ENCODE measurements at places on chromosomes 1 and 21.
A peak's percentile ranks its signal among the peaks of the same experiment; 100 is the strongest.

- no peak for DNase-seq
Observed at GRCh38 chr1:32289256-32289655, 2.6 kb upstream of the HDAC1 start.

DNA sequence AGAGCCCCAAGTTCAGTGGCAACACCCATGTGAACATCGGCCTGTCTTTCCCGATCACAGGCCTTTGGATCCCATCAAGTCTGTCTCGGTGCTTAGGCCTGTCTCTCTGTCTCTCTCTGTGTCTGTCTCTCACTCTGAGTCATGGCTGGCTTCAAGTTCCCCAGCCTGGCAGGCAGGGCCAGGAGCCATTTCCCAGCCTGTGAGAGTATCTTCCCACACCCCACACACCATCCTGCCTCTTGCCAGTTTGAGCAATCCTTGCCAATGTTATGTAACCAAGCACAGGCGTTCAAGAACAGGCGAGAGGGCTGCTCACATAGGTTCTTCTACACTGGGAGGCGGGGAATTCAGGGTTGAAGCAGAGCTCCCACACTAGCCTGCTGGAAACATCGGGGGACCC is 70.0 kb upstream of the TMEM51 start:
- no peak for DNase-seq

- no peak for DNase-seq
Observed at GRCh38 chr1:170511038-170511437, 20.9 kb upstream of the GORAB start.

- DNase-seq: no peak
Observed at GRCh38 chr21:32521736-32522355, 63.5 kb downstream of the TCP10L start.

- no peak for DNase-seq
Observed at GRCh38 chr1:169731446-169731845, 2.4 kb downstream of the SELE start.

DNA sequence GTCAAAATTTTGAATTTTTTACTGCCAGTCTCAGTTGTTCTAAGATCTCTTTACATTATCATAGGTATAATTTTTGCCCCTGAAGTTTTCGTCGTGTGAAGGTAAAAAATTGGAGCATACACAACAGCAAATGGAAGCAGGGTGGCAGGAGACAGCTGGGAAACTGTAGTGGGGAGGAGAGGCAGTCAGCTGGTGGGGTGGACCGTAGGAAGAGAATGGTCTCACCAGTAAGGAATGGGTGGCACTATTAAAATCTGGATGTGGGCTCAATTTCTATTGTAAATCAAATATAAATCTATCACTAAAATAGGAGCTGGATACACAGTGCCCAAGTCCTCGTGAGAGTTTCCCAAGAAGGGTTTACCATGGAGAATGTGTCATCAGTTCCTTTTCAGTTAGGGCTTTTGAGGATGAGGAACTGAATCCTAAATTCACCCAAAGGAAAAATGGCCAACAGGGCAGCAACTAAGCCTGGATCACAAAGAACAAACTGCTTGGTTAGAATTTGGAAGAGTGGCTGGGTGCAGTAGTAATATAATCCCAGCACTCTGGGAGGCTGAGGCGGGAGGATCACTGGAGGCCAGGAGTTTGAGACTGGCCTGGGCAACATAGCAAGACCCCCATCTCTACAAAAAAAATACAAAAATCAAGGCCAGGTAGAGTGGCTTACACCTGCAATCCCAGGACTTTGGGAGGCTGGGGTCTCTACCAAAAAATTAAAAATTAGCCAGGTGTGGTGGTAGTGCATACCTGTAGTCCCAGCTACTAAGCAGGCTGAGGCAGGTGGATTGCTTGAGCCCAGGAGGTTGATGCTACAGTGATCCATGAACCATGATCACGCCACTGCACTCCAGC is 10.5 kb upstream of the IRF2BP2 start:
- DNase-seq: no peak

- DNase-seq: peak; percentile 43
Observed at GRCh38 chr1:232018231-232019025, 391.8 kb downstream of the DISC1 start.

GRCh38 chr1:44867801-44868200 is 24.7 kb upstream of the PTCH2 start:
- DNase-seq: no peak

DNA sequence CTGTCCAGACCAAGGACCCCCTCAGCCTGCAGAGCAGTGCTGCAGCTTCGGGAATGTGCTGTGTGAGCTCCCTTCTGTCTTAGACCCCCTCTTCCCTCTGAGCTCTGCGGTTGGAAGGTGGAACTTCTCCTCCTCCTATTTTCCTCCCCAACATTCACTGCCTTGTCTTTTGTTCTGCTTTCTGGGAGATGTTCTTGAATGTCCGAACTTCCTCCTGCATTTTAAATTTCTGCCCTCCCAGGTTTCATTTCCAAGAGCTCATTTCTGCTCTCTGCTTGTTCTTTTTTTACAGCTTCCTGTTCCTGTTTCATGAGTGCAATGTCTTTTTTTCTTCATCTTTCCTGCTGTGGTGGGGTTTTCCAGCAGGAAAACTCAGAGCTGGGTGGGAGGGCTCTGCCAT is 29.3 kb downstream of the RRP1 start:
- DNase-seq: no peak

- no peak for DNase-seq
Observed at GRCh38 chr1:228104526-228105269, 1.6 kb upstream of the C1orf35 start.

- DNase-seq: no peak
Observed at GRCh38 chr1:12095452-12096263, 32.6 kb downstream of the TNFRSF8 start.

GRCh38 chr1:232409584-232409983 is 220.3 kb downstream of the SIPA1L2 start:
- no peak for DNase-seq

DNA sequence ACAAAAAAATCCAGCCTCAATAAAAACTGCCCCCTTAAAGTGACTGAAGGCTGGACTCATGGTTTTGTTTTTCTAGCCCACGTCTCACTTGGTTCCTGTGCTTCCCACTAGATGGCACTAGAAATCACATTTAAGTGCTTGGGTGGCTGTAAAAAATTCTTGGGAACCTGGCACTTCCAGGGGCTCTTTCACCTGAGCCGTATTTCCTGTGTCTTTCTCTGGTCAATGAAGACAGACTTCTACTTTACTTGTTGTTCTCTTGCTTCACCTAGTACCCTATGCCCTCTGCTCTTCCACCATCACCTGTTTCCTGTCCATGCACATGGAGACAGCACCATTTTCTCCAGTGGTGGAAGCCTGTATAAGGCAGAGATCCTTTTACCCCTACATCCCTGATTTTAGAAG is 20.0 kb downstream of the METTL13 start:
- no peak for DNase-seq

DNA sequence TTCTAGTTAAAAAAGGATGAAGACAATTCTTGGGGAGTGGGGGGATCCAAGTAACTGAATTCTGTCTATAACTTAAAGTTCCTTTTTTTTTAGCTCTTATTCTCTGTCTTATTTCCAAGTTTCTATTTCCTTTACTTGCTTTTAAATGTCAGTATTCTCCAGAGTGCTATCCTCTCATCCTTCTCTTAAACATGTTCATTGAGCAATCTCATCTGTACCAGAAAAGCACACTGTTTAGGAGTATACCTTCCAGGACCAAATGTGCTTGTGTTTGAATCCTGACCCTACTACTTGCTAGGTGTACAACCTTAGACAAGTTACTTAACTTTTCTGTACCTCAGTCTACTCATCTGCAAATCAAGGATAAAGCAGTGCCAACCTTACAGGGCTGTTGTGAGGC is 50.1 kb downstream of the AKT3 start:
- no peak for DNase-seq

GRCh38 chr1:208219659-208220282 is 24.4 kb downstream of the PLXNA2 start:
- peak; percentile 56 for DNase-seq

GRCh38 chr21:46168659-46169386 is 13.4 kb upstream of the FTCD start:
- DNase-seq: no peak

- no peak for DNase-seq
Observed at GRCh38 chr21:34091607-34092006, 18.2 kb downstream of the MRPS6 start.

DNA sequence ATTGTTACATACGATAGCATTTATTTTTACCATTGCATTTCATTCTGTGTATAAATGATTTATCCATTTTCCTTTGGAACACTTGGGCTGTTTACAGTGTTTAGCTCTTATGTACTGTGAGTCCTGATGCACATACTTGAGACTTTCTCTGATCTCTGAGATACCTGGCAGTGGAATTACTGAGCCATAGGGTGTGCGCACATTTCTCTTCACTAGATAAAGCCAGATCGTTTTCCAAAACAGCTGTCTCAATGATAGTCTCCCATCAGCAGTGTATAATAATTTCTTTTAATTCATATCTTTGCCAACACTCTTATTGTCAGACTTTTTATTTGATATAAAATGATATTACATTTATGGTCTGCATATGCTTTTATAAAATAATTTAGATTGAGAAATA is 66.2 kb downstream of the VPS13D start:
- DNase-seq: no peak

DNA sequence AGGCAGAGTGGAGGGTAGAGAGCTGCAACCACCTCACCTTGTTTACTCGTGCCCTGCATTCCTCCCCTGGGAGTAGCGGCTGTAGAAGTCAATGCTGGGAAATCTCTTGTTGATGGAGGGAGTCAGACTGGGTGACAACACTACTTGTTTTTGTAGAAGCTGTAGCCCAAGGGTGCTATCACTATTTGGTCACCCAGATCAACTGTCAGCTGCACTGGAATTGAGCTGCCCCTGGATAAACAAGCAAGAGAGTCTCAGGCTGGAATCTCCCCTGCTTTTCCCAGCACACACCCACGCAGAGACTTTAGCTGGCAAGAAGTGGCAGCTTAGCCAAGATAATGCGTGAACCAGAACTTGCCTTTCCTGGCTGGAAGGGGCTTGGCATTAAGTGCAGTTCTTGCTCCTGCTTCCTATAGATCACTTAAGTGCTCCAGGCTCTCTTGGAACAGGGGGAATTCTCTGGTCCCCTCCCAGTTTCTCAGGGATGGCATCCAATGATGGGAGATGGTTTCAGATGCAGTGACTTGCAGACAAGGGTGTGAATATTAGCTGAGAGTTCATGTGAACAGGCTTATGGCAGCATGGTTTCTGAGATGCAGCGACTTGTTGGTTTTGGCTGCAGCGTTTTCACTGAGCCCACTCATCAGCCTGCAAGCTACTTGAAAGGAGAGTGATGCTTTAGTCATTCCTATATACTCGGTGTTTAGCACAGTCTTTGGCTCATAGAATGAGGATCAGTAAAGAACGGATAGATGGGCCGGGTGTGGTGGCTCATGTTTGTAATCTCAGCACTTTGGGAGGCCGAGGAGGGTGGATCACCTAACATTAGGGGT is 16.8 kb downstream of the ATP2B4 start:
- DNase-seq: no peak

- peak; percentile 37 for DNase-seq
Observed at GRCh38 chr1:198212675-198213074, 55.9 kb downstream of the NEK7 start.

GRCh38 chr1:1116701-1117468 is 996 bp upstream of the C1orf159 start:
- no peak for DNase-seq

DNA sequence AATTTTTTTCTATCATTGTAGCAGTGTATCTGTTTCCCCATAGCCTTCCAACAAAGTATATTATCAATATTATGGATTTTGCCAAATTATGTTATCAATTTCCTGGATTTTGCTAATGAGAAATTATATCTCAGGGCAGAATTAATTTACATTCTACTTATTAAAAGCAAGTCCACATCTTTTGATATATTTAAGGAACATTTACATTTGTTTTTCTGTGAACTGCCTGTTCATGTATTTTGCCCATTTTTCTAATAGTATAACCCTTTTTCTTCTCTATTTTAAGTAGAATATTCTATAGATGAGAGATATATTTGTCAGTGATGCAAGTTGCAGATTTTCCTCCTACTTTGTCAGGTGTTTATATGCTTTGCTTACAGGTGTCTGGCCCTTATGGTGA is 24.4 kb downstream of the C1orf87 start:
- no peak for DNase-seq

- no peak for DNase-seq
Observed at GRCh38 chr1:35835398-35835797, 27.6 kb downstream of the AGO4 start.

DNA sequence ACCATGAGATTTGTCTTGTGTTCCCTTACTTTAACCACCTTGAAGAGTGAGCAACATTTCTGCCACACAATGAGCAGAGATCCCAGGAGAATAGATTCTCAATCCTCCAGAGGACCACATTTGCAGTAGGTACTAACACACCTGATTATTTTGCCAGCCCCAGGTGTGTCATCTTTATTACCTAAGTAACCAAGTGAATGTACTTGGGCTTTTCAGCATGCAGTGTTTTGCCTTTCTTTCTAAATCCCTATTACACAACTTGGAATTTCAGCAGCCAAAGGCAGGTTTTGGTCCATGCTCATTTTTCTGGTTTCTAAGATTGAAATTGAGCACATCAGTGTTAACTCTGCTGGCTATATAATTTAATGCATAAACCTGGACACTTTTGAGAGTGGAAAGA is 43.2 kb upstream of the ST6GALNAC5 start:
- no peak for DNase-seq

GRCh38 chr1:110897681-110898080 is 24.7 kb downstream of the CD53 start:
- DNase-seq: no peak

- no peak for DNase-seq
Observed at GRCh38 chr1:202656951-202657646, 53.2 kb downstream of the SYT2 start.

GRCh38 chr1:241555526-241555925 is 23.3 kb downstream of the KMO start:
- DNase-seq: no peak

DNA sequence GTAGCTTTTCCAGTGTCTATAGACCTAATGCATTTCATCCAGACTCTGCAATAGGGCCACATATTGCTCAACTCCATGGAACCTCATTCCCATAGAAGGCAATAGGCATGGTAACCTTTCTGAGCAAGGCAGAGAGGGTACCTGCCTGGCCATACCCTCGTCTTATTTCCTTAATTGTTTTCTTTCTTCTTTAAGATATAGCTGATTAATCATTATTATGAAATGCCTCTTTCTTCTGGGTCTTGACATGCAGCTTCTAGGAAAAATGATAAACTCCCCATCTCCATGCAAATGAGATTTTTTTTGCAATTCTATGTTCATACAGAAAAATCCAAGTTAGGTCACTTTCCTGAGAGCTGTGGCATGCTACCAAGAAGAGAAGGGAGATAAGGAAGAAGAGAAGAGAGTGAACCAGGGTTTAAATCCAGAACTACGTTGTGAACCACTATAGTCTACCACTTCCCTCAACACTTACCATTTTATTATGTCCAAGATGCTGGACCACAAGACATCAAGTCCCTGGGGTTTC is 33.0 kb upstream of the IL20 start:
- no peak for DNase-seq
